ENCODE measurements at places on chromosomes 13 and 19.

DNA sequence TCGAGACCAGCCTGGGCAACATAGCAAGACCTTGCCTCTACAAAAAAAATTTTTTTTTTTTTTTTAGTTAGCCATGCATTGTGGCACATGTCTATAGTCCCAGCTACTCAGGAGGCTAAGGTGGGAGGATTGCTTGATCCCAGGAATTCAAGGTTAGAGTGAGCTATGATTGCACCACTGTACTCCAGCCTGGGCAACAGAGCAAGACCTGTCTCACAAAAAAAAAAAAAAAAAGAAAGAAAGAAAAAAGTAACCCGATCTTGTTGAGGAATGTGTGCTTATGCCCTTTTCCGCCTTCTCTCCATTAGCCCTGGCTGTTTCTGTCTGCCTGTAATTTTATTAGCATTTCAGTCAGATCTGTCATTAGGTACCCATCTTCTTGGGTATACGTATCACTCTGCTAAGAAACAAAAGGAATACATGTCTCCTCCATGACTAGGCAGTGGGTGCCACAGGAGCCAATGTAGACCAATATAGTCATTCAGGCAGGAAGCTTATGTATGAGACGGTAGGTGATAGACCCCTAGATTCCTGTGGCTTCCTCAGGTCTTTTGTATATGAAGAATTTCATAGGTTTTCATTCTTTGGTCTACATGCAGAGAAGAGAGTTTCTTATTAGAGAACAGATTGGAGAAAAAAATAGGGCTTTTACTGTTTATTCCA is 59.6 kb upstream of the NPAS1 start:
- DNase-seq: no peak

DNA sequence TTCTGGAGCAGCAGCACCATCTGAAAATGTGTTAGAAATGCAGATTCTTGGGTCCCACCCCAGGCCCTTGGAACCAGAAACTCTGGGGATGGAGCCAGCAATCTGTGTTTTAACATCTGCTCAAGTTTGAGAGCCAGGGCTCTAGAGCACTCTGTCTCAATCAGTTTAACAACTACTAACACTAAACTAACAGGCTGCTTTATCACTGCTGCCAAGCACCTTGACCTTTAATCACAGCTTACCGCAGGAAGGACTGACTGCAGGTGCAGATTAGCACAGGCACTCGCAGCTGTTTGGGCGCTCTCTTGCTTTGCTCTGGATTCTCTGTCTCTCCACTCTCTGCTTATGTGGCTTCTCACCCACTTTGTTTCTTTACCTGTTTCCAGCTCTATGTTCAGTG is 163.5 kb downstream of the MTUS2 start:
- DNase-seq: no peak

DNA sequence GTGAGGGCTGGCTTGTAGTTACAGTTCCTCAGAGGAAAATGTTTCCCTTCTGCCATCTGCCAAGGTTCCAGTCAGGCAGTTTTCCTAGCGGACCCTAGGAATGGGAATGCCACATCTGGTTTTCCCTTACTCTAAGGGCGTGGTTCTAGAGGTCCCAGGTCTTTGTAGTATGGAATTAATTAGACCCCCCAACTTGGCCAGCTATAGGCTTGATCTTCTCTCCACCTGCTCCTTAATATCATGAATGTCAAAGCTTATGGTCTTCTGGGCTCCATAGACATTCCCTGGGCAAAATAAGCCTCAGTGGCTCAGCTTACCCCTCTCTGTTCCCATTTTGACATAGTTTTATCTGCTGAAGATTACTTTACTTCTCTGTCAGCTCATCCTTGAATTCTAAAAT is 70.0 kb downstream of the ZNF568 start:
- no peak for DNase-seq

DNA sequence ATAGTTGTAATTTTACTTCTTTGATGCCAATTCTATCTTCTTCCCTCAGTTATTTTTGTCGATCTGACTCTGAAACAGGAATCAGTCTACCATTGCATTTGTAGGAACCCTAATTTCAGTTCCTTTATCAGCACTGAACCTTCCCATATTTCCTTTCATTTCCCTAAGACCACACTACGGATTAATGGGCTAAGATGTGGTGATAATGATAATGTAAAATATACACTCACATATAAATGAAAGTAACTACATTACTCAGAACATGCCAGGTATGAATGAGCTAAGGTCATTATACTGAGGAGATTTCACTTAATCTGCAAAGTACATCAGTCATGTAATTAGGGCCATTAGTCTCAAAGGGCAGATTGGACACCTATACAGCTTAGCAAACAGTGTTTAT is 60.2 kb upstream of the RFC3 start:
- DNase-seq: no peak

GRCh38 chr13:92346046-92346445 is 880.6 kb upstream of the GPC6 start:
- no peak for DNase-seq

GRCh38 chr13:112674412-112675365 is 15.1 kb upstream of the ATP11A start:
- no peak for DNase-seq
